ENCODE measurements at places on chromosomes 6 and 20.

DNA sequence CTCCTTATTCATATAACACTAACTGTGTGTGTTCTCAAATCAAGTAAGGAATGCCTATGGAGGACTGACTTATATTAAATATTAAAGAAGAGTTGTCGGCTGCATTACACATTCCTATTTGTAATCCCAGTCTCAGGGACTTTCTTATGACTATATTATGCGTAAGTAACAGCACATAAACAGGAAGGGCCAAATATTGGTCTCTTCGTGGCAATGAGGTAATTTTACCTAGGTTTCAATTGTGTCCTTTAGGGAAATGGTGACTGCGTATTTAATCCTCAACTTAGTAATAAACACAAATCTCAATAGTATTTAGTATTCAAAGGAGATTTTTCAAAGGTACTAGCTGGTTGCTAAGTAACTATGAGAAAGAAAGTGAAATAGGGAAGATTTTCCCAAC, 22.8 kb upstream of the EPM2A start:
- DNase-seq, result no peak

GRCh38 chr6:41306187-41306854, 19.8 kb upstream of the TREM1 start:
- no peak for DNase-seq

DNA sequence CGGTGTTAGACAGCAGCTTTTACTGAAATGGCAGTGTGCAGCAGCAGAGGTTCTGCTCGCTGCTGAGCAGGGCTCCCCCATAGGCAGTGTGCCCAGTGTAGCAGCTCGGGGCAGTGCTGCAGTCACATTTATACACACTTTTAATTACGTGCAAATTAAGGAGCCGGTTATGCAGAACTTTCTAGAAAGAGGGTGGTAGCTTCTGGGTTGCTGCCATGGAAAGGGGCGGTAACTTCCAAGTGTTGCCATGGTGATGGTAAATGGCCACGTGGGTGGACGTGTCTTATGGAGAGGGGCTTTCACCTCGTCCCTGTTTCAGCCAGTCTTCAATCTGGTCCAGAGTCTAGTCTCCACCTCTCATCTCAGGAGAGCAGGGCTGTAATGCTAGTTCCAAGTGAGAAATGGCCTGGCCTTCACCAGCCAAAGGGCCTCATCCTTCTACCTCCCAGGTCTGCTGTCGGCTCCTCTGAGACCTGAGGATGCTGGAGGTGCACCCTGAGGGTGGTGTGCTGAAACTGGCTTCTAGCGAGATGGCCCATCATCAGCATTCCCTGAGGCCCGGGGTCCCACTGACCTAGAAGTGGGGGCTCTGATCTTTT, 180.5 kb upstream of the PMEPA1 start:
- no peak for DNase-seq

- no peak for DNase-seq
Measured at GRCh38 chr20:4297127-4297826, 281.9 kb upstream of the RNF24 start.

- no peak for DNase-seq
Measured at GRCh38 chr6:53701333-53702218, 36.0 kb upstream of the KLHL31 start.

All from CD4-positive, alpha-beta T cell (primary cell).